ENCODE measurements at places on chromosomes 7 and 10.

DNA sequence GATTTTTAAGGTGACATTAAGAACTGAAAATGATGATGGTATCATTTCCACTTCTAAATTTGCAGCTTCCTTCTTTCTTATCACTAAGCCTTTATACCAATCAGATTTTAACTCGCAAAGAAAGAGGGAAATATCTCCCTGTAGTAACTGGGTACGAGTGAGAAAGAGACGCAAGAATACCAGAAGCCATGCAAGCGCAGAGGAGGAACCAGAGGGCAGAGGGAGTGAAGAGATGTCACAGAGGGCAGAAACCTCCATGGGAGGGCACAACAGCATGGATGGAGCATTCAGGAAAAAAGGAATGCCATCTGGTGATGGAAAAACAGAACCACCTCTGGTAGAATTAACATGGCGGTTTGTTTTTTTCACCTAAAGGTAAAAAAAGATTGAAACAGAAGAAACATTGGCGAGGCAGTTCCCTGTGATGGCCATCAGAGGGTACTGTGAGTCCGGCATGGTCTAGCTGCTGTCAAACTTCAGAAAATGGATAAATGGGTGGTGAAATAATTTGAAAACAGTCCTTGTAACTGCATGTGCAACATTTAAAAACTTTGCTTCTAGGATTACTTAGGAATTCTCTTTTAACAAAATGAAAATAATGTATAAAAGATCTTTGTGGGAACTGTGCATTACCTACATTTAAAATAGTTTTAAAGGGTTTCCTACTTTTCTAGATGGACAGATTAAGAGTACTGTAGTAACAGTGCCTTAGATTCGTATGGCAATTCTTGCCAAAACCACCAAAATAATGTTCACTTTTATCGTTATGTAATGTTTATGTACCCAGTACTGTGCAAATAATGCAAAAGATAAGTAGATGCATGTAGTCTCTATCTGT lies 91.8 kb downstream of the ARHGAP12 start:
- peak; percentile 51 for DNase-seq

- peak; percentile 34 for DNase-seq
Observed at GRCh38 chr10:81019029-81019890, 481.6 kb downstream of the SH2D4B start.

- DNase-seq = no peak
Observed at GRCh38 chr10:131931981-131932380, 31.2 kb downstream of the PPP2R2D start.

DNA sequence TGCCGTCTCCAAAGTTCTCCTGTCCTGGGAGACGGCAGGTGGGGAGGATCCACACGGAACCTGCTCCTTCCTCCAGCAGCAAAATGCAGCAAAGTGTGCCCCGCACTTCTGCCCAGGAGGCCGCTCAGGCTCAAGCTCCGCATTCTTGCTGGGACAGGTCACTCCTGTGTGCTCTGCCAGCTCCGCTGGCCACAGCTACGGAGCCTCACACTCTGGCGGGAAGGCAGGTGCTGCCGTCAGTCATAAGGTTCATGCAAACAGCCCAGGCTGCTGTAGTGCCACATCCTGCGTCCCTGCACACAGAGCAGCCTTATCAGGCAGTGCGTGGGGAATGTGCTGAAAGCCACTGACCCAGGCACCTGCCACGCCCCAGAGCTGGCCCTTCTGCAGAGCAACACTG lies 22.4 kb downstream of the ADGRA1 start:
- peak; percentile 72 for DNase-seq

All from PC-3 (cell line).